ENCODE measurements at places on chromosomes 5 and 9.

- DNase-seq: no peak
- H3K4me1 ChIP-seq: no peaks in the 10 kb centered on the region
- no peak overlapping the region for H3K4me3 ChIP-seq
- H3K27me3 ChIP-seq: peaks cover 31% of the 10 kb centered on the region
- H3K27ac ChIP-seq: no peak overlapping the region
- no peaks in the 10 kb centered on the region for H3K36me3 ChIP-seq
Observed at GRCh38 chr9:83153030-83153429, 90.1 kb upstream of the RASEF start.

GRCh38 chr5:57456531-57457135 is 26.0 kb downstream of the ACTBL2 start:
- peaks cover 25% of the 10 kb centered on the region for H3K4me1 ChIP-seq
- H3K27ac ChIP-seq: peak overlapping the region; percentile 5
- no peaks in the 10 kb centered on the region for H3K36me3 ChIP-seq
- no peak overlapping the region for H3K4me3 ChIP-seq
- H3K27me3 ChIP-seq: no peaks in the 10 kb centered on the region

DNA sequence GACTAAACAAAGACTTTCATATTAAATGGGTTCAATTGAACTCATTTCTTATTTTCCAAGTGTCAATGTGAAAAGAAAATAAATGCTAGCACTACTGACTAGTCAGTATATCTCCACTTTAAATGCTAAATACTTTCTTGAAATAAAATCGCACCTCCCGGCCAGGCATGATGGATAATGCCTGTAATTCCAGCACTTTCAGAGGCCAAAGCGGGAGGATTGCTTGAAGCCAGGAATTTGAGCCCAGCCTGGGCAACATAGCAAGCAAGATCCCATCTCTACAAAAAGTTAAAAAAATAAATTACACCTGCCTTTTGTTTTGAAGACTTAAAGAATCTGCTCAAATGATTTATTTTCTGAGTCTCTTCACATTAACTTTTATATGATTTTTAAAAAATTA is 34.7 kb downstream of the WDR36 start:
- peaks cover 27% of the 10 kb centered on the region for H3K36me3 ChIP-seq
- H3K27me3 ChIP-seq: no peaks in the 10 kb centered on the region
- DNase-seq: no peak
- H3K4me1 ChIP-seq: peaks cover 48% of the 10 kb centered on the region
- no peak overlapping the region for H3K4me3 ChIP-seq

GRCh38 chr5:38234737-38235136 is 23.6 kb upstream of the EGFLAM start:
- DNase-seq: no peak
- peaks cover 13% of the 10 kb centered on the region for H3K27me3 ChIP-seq
- H3K27ac ChIP-seq: no peak overlapping the region
- H3K4me1 ChIP-seq: no peaks in the 10 kb centered on the region
- no peak overlapping the region for H3K4me3 ChIP-seq
- H3K36me3 ChIP-seq: no peaks in the 10 kb centered on the region

DNA sequence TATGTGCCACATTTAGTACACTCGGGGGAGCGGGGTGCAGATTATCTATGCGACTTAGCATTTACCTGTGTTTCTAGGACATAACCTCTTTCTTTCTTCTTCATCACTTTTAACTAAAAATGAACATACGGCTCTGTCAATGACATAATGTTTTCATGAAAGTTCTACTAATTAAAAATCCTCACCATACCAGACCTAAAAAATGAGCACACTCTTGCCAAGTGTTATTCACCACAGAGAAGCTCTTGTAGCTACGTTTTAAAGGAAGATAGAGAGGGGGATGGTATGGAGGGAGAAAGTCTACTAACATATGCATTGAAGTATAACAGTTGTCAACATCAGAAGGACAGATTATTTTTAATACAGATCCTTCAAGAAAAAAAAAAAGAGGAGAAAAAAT is 1.6 kb downstream of the CDH10 start:
- H3K36me3 ChIP-seq: no peaks in the 10 kb centered on the region
- peak overlapping the region; percentile 55 for H3K27ac ChIP-seq

- no peak for DNase-seq
- H3K4me3 ChIP-seq: peak within 1 kb of the TSS; percentile 71
- no peaks in the 10 kb centered on the region for H3K27me3 ChIP-seq
- peak within 1 kb of the TSS; percentile 95 for H3K27ac ChIP-seq
Observed at GRCh38 chr9:34651876-34652601, at the start of gene IL11RA. Gene IL11RA (plus strand): TSS chr9:34652185. CDS start chr9:34655218, 3,033 bp downstream.

GRCh38 chr5:112614285-112614684 is 123.4 kb upstream of the APC start:
- H3K4me1 ChIP-seq: no peaks in the 10 kb centered on the region
- H3K27ac ChIP-seq: no peak overlapping the region
- no peak for DNase-seq
- H3K36me3 ChIP-seq: no peaks in the 10 kb centered on the region
- no peak overlapping the region for H3K4me3 ChIP-seq
- no peaks in the 10 kb centered on the region for H3K27me3 ChIP-seq
